GM23338 (cell line): ENCODE measurements at places on chromosomes 12 and 14.

DNA sequence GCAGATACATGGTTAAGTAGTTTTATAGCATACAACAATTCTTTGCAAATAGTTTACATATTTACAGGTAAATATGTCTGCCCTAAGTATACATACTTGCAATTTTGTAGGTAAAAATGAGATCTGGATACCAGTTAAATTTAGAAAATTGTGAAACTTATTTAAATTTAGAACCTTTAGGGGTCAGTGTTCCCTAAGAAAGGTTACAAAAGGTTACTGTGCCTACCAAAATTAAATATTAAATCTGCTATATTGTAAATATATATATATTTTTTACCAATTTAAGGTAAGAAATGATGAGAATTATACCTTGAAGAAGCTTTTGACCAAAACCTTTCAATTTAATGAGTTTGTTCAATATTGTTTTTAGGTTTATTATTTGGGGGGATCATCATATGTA, 54.0 kb downstream of the MIPOL1 start:
- DNase-seq = peak; percentile 8

- no peak for DNase-seq
Observed at GRCh38 chr14:75454963-75455546, 27.2 kb downstream of the JDP2 start.

DNA sequence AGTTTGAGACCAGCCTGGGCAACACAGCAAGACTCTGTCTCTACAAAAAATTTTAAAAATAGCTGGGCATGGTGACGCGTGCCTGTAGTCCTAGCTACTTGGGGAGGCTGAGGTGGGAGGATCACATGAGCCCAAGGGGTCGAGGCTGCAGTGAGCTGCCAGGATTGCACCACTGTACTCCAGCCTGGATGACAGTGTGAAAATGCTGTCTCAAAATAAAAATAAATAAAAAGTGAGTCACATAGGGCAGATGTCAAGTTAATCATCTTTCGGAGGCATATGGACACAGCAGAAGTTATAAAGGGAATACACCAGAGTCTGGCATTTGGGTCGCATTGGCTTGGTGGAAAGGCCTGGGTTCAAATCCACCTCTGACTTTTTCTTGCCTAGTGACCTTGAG, 92.7 kb downstream of the PHETA1 start:
- DNase-seq = no peak

DNA sequence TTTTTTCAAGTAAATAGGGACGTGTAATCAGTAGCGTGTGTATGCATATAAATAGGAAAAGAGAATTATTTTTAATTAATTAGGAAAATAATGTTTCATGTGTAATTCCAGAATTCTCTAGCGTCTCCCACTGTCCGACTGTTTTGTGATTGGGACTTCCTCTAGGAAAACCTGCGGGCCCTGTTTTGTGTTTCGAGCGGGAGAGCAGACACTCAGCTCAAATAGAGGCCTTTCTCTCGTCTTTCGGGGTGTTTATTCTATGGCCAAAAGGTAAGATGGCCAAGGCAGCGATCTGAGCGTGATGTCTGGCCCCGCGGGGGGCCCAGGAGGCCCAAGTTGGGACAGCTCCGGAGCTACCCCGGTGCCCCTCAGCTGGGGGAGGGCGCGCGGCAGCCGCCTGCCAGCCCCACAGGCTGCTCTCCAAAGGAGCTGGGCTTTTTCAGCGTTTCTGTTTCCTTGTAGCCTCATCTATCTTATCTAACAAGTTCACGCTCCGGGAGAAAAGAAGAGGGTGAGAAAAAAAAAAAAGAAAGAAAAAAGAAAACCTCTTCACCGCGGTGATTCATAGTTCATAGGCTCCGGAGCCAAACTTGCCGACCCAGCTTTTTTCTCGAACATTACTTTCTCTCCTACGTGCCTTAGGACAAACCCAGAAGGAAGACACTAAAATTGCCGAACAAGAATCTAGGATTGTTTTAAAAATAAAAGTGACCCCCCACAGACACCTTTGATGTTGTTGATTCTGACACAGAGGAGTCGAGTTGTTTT, 7.5 kb upstream of the FOXG1 start:
- no peak for DNase-seq

DNA sequence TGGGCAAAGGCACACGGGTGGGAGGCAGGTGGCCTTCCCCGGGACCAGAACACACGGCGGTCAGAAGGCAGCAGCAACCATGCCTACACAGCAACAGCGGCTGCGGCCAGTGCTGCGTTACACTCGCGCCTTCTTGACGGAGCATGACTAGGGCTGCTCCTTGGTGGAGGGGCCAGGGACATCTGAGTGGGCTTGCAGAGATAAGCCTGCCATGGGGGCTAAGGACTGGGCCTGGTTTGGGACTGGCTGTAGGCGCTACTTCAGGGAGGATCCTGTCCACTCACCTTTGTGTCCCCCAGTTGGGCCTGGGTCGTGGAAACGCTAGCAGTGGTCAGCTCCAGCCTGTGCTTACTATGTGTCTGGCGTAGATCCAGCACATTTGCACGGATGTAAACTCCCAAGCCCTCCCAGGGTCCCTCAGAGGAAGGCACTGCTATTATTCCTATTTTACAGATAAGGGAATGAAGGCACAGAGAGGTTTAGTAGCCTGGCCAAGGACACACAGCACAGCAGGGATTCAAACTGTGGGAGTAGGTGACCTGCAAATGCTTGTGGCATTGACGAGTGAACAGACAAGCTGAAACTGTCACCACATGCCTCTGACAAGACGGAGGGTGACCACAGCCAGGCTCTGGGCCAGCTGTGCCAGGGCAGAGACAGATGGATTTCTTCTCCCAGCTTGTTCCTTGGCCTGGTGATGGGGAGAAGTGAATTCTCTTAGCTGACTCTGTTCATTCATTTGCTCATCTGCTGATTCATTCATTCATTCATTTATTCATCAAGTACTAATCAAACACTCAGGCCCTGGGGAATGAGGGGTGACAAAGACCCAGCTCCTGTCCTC, 31.9 kb upstream of the DLK1 start:
- DNase-seq = no peak

GRCh38 chr14:71636820-71637471, 295.3 kb upstream of the RGS6 start:
- DNase-seq = no peak

DNA sequence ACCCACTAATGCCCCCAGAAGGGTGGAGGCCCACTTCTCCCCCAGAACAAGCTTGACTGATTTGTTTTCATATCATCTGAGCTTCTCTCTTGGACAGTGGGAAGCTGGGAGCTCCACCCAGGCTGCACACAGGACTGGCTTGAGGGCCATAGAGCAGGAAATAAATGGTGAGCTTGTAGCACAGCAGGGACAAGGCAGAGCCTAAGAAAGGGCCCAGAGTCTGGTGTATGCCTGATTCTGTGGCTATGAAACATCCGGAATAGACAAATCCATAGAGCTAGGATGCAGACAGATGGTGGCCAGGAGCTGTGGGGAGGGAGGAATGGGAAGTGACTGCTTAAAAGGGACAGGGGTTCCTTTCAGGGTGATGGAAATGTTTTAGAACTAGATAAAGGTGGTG, 79.0 kb downstream of the ARL6IP4 start:
- no peak for DNase-seq

DNA sequence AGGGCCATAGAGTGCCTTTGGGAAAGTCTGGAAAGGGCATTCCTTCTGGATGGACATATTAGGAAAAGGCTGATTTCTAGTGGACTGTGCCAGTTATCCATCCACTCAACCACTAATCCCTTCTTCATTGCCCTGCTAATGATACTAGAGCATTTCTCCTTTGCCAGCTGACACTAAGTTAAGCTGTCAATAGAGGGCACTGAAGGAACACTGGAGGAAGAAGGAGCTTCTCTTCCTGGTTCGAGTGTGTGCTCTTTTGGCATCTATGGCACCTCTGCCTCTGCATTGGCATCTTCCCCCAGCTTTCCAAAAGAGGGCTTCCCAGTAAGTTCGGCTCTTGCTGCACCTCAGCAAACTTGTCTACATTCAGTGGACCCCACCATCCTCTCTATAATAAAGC, 165.4 kb downstream of the DERA start:
- DNase-seq = peak; percentile 78

DNA sequence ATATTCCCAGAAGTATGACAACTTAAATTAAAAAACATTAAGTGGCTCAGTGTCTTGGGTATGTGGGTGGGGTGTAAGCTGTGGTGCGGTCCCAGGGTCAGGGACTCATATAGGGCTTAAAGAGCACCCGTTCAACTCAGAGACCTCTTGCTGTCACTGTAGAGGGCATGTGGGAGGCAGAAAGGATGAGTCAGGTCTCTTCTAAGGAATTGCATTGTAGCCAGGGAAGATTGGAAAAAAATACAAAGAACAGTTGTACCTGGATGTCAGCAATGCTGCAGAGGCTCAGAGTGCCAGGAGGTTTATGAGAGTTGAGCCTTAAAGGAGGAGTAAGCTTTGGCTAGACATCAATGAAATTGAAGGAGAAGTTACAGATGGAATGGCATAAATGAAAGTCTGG, 104.1 kb downstream of the MYRFL start:
- DNase-seq = no peak

DNA sequence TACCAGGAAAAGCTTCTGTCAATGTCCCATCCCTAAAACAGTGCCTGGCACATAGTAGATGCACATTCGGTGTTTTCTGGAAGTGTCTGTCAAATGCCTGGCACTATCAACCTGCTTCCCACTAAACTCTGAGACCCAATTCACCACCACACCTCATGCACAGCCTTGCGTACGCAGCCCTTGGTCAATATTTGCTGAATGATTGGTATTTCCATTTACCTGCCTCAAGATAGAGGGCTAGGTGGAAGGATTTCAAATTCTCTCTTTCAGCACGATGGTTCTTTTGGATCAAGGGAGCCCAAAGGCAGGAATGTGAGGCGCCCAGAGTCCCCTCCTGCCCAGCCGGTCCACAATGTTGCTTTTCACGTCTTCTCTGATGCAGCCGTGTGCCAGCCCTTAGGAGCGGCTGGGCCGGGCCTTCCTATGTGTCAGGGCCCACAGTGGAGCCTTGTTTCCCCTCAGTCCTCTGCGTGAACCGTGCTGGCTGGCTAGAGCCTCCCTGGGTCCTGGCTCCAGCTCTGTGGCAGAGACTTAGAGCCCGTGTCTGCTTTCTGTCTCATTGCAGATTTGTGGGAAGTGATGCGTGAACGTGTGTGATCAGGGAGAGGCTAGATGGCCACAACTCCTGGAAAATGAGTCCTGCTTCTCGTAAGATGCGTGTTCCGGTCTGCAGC, 99.9 kb upstream of the RFLNA start:
- DNase-seq = no peak

- no peak for DNase-seq
Observed at GRCh38 chr14:50523271-50524041, 8.9 kb downstream of the MAP4K5 start.

DNA sequence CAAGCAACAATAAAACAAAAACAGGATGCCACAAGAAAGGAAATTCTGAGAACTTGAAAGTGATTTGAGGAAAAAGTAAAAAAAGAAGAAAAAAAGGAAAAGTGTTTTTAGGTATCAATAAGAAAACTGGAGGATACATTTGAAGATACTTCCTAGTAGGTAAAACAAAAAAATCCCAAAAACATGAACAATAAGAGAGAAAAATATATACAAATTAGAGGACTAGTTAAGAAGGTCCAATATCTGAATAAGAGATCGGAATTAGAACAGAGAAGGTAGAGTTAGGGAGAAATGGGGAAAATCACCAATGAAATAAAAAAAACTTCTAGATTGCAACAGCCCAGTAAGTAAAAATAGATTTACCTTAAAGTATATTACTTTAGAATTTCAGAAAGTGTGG, 8.8 kb downstream of the DEPDC4 start:
- DNase-seq = no peak

- no peak for DNase-seq
Observed at GRCh38 chr14:95500201-95500681, 16.2 kb downstream of the SYNE3 start.

GRCh38 chr12:21819678-21820077, 45.2 kb upstream of the KCNJ8 start:
- DNase-seq = no peak

DNA sequence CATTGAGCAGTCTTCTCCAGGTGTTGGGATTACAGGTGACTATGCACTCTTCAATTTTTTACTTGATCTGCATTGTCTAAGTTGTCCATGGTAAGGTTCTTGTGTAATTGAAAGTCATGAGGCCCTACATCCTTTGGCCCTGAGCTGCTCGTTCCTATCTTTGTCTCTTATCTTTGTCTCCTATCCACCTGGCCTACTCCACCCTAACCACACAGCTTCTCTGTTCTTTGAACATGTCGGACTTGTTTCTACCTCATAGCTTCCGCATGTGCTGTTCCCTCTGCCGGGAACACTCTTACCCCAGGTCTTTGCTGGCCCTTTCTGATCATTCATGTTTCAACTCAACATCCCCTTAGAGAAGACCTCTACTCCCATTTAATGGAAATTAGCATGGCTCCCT, 194.8 kb upstream of the TBX3 start:
- no peak for DNase-seq

DNA sequence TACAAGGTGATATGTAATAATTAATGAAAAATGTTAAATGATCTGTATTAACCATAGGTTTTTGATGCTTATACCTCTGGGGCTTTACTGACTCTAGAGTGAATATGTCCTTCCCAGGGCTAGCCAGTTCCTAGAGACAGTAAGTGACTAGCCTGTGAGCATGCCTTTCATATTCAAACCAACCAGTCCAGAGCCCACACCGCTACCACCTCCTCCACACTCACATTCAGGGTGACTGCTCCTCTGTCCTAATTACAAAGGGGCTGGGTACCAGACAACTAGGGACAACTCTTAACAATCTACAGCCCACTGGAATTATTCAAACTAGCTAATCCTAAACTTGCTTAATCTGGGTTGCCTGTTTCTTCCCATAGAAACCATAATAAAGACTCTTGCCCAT, 49.0 kb downstream of the RALGAPA1 start:
- peak; percentile 30 for DNase-seq

GRCh38 chr14:55340482-55340881, 69.3 kb downstream of the FBXO34 start:
- no peak for DNase-seq

- no peak for DNase-seq
Observed at GRCh38 chr14:85016496-85016895, 513.4 kb upstream of the FLRT2 start.

- DNase-seq = no peak
Observed at GRCh38 chr14:33323979-33324378, 385.3 kb downstream of the NPAS3 start.

DNA sequence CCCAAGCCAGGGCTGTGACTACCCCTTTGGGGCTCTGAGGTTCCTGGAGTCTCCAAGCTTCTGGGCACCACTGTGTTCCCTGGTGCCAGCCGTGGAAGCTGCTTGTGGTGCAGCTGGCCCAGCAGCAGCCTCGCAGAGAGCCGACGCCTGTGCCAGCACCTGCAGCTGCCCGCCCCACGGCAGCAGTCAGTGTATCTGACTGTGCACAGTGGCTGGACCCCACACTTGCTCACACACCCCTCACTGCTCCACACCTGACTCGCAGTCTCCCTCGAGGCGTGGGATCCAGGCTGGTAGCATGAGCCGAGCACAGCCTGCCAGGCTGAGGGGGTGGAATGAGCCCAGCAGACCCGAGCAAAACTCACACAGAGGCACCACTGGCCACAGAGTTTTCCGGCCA, 325.2 kb downstream of the PCNX1 start:
- no peak for DNase-seq
